Upper lobe of left lung (tissue), 6 donors: ENCODE measurements at places on chromosomes 6 and 20.

- DNase-seq: no peak
Measured at GRCh38 chr6:120918137-120918536, 416.1 kb downstream of the TBC1D32 start.

- no peak for DNase-seq
Measured at GRCh38 chr20:59613861-59614260, 9.5 kb downstream of the PHACTR3 start.

DNA sequence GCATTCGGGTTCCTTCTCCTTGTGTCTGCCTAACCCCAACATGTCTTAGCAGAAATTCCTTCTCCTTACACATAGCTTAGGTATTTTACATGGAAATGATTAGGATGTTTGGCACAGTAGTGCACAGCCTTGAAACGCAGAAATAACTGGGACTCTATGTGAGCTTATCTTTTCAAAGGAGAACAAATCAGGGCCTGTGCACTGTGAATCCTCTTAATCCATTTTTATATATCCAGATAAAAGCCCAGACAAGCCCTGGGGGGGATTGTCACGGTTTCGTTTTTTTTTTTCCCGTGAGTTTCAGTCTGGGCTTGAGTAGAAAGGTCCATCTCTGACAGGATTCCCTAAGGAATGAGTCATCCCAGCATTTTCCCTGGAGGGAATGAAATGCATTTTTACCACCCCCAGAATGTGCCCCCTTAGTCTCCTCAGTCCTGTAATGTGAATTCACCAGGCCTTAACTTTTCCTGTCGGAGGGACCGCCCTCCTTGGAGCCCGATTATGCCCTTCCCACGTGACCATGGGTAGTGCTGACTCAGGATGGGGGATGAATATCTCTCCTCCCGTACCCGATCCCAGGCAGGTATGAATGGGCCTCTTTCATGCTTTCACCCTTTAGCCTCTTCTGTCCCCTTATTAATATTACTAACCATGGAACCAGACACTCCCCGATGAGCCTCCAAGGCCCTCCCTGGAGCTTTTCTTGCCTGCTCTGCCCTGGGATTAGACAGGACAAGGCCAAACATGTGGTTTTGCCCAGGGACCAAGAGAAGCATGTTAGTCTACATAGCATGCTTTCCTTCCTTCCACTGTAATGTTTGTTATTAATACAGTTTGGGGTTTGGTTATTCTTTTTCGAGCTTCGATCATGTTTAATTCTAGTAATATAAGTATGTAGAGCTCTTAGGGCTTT is 23.9 kb upstream of the NAA20 start:
- no peak for DNase-seq

DNA sequence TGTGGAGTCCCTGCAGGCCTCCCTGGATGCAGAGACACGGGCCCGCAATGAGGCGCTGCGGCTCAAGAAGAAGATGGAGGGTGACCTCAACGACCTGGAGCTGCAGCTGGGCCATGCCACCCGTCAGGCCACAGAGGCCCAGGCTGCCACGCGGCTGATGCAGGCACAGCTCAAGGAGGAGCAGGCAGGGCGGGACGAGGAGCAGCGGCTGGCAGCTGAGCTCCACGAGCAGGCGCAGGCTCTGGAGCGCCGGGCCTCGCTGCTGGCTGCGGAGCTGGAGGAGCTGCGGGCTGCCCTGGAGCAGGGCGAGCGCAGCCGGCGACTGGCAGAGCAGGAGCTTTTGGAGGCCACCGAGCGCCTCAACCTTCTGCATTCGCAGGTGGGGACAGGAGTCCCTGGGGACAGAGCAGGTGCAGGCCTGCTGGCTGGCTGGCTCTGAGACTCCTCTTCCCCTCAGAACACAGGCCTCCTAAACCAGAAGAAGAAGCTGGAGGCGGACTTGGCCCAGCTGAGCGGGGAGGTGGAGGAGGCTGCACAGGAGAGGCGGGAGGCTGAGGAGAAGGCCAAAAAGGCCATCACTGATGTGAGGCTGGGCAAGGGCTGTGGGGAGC is 44.7 kb downstream of the MYH7B start:
- DNase-seq: no peak

DNA sequence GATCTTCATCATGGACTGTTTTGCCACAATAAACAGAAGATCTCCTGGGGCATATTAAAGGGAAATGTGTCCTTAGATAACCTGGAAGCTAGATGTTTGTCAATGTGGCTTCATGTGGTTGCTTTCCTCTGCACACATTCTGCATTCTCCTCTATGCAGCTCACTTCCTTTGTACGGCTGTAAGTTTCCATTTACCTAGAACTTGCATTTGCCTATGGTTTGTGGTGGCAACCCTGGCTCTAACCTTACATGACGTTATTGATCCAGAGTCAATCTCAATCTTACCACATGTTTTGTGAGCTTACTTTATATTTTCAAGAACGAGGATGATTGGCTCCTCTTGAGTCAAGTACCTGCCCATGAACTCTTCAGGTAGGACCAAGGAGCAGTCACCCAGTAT is 863.1 kb downstream of the MAFB start:
- no peak for DNase-seq

- DNase-seq: no peak
Measured at GRCh38 chr6:130696806-130697205, 130.4 kb upstream of the SMLR1 start.

GRCh38 chr20:25081065-25081729 is 744 bp downstream of the VSX1 start:
- no peak for DNase-seq

GRCh38 chr6:38507173-38507572 is 132.6 kb downstream of the BTBD9 start:
- no peak for DNase-seq

GRCh38 chr6:1593958-1594314 is 15.8 kb upstream of the FOXC1 start:
- DNase-seq: no peak

DNA sequence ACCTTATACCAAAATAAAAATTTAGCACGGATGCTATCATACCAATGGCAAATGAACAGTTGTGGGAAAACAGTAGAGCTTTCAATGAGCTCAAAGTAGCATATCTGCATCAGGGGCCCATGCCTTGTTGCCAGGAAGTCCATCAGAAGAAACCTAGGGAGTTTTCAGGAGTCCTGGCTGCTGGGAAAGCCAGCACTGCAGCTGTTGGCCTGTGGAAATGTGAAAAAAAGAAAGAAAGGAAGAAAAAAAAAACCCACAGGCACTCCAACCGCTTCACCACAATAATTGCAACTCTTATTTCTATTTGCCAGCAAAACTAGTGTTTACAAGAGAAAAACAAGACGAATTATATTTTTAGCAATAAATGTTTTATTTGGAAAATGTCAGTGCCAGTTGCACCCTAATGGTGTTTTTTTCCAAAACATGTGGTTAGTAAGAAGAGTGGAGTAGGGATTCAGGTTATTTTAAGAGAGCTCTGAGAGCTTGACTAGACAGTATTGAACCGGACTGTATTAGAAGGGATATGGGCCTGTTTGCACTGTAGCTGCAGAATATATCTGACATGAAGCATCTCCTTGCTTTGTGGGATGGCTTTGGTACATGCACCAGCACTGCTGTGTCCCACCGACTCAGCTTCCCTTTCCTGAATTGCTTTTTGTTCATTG is 137.3 kb downstream of the CCDC170 start:
- DNase-seq: no peak

DNA sequence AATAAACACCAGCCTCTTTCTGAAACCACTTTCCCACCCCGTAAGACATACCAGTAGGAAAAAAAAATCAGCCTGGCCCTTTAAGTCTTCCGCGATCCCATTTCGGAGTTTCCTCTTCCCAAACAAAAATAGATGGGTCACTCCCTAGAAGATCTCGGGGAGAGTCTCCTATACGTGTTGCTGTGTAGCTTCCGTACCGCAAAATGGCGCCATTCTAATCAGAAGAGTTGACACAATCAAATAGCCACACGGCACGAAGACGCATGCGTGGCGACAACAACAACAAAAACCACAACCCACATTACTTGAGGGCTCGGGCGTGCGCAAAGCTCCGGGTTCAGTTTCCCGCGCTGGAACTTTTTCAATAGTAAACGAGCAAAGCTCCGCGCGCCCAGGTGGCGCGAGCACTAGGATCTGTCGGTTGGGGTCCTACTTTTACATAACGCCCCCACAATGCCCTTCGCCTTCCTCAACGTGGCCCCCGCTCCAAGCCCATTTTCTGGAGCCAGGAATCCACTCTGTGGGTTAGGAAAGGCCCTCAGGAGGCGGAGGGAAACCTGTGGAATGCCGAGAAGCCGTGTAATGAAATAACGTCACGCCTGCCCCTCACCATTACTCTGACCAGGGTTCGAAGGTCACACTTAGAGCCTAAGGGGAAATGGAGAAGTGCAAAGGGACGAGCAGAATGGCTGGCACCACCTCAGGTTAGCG is at the start of gene GPANK1:
TSS of gene GPANK1 (minus strand) at position 208 of the 711 bp plus-strand sequence. CDS start 519 bp downstream, outside the sequence.
- peak; percentile 88 for DNase-seq

GRCh38 chr6:130843575-130844320 is 16.5 kb downstream of the SMLR1 start:
- DNase-seq: no peak

DNA sequence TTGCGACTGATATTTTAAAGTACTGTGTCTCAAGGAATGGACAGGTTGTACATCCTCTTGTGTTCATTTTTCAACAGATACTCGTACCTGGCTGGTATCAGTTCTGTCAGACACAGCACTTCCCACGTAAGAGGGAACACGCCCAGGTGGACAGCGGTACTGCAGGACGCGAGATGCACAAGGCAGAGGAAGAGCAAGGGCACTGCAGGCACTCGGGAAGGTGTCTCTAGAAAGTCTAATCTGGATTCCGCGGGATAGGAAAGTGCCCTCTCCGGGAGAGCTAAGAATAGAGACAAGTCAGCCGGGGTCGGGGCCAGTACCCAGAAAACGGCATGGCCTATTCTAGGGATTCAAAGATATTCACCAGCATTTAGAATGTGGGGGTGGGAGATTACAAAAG is 94.2 kb upstream of the MBOAT1 start:
- no peak for DNase-seq

GRCh38 chr6:16681260-16681873 is 79.9 kb downstream of the ATXN1 start:
- no peak for DNase-seq

- DNase-seq: no peak
Measured at GRCh38 chr20:47125508-47125757, 230.8 kb downstream of the EYA2 start.

- no peak for DNase-seq
Measured at GRCh38 chr6:40293460-40294185, 293.5 kb downstream of the LRFN2 start.

DNA sequence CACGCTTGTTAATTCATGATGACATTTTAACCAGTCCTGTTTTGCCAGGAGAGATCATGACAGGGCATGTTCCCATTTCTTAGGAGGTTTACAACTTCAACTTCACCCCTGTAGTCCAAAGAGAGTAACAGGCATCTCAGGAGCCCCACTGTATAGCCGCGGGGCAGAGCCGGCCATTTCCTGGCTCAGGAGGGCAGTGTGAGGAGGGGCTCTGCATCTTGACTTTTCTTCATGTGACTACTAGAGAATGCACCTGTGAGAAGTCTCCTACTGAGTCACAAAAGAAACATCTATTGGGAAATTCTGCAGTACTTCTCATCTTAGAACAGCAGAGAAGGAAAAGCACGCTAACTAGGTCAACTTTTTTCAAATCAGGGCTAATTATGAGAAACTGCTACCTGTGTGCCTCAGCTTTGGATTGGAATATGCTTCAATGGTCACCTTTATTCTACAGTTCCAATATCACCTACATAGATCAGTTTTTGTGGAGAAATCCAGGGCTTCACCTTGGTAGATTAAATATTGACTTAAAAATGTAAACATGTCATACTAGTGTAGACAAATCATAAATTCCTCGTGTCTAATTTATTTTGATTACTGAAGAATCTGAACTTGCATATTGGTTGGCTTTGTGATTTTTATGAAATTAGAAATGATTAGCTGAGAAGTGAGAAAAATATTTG is 28.6 kb upstream of the SIM1 start:
- no peak for DNase-seq

- DNase-seq: no peak
Measured at GRCh38 chr6:139117734-139118133, 17.1 kb upstream of the HECA start.

- DNase-seq: no peak
Measured at GRCh38 chr6:88855541-88856147, 107.8 kb downstream of the RNGTT start.

DNA sequence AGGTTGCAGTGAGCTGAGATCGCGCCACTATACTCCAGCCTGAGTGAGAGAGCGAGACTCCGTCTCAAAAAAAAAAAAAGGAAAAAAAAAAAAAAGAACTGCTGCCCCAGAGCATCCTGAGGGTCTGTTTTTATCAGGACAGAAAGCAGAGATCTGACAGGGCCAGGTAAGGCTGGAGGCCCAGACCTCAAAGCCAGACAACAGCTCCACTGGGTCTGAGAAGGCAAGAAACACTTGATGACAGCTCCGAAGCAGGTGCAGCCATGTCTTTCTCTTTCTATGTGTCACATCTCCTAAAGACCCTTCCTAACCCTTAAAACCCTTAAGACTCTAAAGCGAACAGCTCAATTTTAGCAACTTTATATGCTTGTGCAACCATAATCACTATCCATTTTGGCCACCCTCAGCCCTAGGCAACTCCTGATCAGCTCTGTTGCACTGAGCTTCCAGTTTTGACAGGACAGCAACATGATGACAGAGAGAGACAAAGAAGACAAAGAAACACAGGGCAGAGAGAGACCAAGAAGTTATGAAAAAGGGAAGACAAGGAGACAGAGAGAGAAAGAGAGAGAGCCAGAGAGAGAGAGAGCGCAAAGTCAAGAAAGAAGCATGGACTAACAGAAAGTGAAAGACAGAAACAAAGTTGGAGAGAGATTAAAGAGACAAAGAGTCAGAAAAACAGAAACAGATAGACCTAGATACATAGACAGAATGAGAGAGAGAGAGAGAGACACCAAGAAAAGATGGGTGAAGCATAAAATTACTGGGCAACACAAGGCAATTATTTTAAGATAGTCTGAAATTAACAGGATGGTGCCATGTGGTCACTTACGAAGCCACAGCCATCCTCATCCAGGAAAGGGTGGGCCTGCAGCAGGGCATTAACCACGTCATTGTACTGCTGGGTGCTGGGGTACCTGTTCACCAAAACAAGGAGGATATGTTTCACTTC is 39.2 kb downstream of the SAMD3 start:
- DNase-seq: peak; percentile 23

DNA sequence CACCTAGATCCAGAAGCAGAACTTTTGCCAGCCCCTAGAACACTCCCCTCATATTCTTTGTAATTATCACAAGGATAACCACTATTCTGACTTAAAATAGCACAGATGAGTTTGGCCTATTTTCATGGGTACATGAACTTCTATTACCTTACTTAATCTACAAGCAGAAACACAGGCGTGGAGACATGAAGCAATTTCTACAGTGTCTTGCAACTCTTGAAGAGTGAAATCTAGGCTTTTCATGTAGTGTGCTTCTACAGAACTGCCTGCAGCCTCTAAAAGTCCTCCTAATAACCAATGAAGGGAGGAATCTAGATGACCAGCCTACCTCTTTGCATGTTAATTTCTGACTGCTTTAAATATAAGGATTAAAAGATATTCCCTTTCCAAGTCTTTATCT is 82.7 kb downstream of the EPM2A start:
- DNase-seq: no peak
